Mucosa of descending colon (tissue), 3 donors: ENCODE measurements at places on chromosomes 4 and X.

GRCh38 chr4:118076958-118077766 is 42.9 kb downstream of the NDST3 start:
- peak; percentile 40 for DNase-seq

- DNase-seq, result peak; percentile 80
These were observed 73.1 kb downstream of the MTHFD2L start for GRCh38 chr4:74230902-74231499.

DNA sequence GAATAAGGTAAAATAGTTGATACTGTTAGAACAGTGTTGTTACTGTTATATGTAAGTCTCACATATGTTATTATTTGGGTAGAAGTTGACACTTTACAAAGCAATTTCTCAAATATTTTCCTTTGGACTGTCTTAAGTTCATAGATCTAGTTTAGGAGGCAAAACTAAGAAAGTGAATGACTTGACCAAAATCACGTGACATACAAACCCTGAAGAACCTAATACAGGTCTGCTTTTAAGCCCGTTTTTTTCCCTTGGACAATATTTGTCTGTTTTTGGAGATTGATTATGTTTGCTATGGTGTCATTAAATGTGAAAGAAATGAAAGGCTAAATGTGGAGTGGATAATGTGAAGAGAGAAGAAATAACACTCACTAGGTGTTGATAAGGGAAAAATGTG is 644.9 kb upstream of the PITX2 start:
- no peak for DNase-seq

DNA sequence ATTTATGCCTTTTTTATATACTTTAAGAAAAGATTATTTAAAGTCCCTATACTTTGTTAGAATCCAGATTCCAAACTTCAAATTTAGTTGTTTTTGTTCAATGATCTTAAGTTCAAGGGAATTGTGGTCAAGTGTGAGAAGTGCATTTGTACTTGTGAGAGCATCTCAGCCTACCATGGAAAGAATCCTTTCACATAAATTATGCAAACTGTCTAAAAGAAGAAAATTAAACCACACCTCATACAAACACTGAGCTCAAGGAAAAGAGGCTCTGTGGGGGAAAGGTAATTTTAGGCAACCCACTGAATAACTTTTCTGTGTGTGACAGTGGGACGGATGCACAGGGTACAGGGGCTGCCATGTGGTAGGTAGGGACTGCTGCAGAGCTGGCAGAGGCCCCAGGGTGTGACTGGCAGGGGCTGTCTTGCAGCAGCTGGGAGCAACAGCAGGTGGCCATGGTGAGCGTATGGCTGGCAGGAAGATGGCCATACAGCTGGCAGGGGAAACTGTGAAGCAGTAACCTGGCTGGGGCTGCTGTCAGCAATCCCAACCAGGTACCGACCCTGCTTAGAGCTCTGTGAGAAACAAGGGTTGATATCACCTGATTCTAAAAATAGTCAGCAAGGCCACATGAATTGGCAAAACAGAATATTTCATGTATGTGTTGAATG is 130.6 kb downstream of the UGT8 start:
- no peak for DNase-seq
